PC-3 (cell line): ENCODE measurements at places on chromosomes 1 and 21.

DNA sequence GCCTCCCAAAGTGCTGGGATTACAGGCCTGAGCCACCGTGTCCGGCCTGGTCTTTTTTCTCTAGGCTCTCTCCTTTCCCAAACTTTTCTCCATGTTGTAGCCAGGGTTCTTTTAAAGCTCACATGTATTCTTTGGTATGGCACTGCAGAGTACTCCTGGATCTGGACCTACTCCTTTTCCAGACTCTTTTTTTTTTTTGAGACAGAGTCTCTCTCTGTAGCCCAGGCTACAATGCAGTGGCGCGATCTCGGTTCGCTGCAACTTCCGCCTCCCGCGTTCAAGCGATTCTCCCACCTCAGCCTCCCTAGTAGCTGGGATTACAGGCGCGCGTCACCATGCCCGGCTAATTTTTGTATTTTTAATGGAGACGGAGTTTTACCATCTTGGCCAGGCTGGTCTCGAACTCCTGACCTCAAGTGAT, 602 bp upstream of the MED18 start:
- no peak for DNase-seq

DNA sequence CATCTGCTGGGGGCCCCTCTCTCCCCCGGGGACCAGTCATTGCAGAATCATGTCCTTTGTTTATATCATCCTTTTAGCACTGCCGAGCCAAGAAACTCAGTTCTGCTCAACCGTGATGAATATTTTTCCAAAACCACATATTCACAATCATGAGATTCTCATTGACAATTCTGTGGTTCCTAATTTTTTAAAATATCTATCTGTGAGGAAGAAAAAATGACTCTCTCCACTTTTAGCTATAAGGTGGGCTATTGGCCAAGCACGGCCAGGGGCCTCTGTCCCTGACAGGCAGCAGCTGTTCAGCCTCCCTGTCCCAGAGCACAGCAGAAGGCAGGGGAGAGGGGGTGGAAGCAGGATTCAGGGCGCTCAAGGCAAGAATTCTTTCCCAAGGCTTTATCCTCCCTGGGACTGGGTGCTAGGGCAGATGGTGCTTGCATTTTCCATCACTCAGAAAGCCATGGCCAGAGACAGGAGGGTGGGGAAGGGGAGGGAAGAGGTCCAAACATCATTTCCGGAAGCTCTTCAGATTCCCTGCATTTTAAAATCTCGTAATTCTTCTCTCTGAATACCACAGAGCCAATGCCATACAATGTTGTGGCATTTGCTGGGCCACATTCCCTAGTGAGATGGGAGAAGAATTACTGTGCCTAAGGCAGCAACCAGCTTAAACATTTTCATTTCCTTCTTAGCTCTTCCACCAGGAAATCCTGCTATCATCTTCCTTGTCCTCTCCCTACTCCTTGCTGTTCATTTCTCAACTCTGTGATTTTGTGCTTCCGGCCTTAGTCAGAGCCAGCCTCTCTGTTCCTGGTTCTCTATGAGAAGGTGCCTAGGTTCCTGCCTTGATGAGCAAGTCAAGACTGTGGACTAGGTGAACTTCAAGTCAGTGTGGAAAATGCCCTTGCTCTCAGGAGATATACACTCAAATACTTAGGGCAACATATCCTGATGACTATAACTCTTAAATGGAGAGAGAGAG, 60.3 kb downstream of the KCNJ6 start:
- DNase-seq, result no peak

GRCh38 chr1:234851450-234852438, 241.8 kb upstream of the IRF2BP2 start:
- peak; percentile 50 for DNase-seq

DNA sequence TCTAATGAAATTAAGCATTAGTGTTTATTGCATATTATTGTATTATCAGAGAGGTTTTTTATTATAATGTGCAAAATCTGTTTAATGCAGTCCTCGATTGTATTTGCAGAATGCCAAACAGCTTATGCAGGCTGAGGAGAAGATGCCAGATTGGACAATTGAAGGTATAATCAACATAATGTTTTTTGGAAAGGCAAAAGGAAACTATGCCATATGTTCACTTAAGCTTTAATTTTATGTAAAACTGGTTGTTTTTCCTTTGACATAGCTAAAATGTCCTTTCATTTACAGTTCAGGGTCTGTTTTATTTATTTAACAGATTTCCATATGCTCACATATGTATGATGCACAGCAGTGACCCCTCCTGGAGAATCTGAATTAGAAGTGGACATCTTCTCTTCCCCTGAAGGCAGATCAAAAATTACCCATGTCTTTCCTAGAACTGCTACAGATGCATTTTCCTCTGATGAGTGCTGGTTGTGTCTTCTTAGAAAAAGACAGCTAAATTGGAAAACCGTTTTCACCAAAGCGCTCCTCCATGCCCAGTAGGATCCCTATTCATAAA, 143.5 kb upstream of the USH2A start:
- peak; percentile 82 for DNase-seq

DNA sequence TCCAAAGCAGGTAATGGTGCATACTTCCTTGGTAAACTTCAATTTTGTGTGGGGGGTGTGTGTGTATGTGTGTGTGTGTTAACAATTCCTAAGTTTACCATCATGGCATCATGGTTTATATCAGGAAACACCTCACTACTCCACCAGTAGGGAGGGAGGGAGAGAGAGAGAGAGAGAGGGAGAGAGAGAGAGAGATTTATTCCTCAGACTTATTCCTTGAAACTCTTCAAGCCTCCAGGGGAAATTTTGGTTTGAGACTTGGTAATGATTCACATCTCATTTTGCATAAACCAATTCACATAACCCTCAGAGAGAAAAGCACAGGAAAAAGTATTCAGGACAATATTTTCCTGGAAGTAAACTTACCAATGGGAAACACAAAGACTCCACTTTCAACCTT, 115.0 kb downstream of the TTLL7 start:
- peak; percentile 25 for DNase-seq

DNA sequence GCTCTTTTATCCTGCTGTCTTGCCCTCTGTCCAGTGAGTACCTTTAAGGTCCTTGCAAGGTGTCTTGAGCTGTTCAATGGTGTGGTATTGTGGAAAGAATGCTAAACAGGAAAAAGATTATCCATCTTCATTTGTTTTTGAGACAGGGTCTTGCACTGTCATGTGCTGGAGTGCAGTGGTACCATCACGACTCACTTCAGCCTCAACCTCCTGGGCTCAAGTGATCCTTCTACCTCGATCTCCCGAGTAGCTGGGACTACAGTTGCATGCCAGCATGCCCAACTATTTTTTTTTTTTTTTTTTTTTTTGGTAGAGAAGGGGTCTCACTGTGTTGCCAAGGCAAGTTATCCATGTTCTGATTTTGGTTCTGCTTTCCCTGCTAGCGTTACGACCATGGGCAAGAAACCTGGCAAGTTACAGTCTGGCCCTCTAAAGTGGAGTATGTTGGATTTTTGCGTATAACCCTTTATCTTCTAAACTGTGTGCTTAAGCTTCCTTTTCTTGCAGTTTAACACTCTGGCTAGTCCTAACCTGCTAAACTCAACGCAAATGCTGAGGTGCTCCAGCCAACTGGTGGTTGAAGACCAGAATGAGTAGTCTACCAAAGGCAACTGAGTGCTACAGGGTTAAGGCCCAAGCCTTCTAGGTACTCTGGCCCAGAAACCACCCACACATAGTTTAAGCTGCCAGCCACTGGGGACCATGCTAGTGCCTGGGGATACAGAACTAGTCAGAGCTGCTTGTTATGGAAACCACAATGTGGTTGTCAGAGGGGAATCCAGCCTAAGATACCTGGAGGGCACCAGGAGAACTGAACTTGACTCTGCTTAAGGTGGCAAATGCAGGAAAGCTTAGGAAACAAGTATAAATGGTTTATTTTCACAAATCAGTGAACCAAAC, 7.9 kb downstream of the RPL11 start:
- DNase-seq, result no peak

DNA sequence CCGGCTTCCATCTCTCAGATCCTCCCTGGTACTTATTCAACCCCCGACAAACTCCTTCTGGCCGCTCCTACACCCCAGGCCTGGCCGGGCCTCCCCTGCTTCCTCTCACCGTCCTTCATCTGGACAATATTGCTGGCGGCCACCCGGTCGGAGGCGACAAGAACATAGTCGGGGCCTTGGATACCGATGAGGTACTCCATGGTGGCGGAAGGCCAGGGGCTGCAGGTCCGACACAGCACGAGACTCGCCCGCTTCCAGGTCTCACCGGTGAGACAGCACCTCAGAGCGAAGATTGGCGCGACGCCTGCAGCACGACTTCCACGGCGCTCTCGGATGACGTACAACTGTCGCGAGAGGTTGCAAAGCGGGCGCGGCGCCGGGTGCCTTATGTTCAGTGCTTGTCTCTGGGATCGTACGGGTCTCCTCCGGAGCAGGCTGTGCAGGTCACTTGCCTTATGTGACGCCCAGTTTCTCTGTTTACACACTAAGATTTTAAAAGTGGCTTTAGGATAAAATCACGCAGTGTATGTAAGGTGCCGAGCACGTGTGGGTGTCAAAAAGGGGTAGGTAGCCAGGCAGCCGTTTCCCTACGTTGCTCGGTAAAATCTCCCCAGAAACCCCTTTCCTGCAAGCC, at the start of gene PSMB2:
PSMB2 (minus strand) TSS at position 294 of the 634 bp plus-strand sequence; CDS start at position 200, 94 bp downstream.
- DNase-seq, result peak; percentile 98

DNA sequence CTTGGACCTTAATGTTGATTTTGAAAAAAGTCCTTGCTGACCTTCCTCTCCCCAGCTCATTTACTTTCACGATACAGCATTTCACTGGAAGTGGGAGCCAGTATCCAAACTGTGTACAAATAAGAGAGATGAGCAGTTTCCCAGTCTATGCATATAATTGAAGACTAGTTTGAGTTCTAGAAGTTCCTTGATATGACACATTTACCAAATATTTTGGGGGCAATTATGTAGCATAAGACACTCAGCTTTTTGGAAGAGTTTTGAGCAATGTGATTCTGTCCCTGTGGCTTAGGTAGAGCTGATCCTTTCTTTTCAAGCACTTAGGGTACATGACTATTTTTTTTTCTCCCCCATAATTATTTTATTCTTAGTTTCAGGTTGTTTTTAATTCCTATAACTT, 26.4 kb downstream of the GIPC2 start:
- DNase-seq, result no peak

GRCh38 chr1:38361566-38361965, 315.0 kb upstream of the POU3F1 start:
- no peak for DNase-seq

- no peak for DNase-seq
These were observed 134.5 kb upstream of the MROH9 start for GRCh38 chr1:170800812-170801211.

DNA sequence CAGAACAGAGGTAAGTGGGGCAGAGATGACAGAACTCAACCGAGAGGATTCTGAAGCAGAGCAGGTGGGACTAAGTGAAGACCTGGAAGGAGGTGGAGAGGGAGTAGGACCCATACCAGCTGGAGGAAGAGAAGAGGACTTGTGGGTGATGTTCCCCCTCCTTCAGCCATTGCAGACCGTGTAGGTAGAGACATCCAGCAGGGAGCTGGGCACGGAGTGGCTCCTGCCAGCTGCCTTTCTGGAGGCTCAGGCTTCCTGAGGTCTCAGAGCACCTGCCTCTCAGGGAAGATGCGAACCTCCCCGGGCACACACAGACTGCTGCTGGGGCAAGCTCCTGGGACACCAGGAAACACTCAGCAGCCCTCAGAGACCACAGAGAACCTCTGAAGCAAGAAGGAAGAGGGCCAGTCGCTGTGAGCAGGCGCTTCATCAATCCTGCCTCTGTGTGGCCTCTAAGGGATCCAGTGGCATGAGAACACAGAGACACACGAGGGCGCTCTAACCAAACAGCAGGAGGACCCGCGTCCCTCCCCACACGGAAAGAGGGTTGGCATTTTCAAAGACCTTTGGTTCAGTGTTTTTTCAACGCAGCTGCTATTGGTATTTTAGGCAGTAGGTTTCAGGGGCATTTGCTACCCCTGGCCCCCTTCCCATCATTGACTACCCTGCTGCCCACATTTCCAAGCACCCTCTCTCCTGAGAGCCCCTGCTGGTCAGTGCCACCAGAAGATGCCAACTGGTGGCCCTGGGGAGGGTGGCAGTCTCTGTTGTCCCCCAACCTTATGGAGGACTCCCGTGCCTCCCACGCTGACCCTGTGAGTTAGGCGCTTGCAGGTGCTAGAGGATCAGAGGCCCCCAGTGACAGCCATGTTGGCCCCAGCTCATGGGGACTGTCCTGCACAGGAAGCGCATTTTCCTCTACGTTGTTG, 89.6 kb upstream of the EDN2 start:
- peak; percentile 85 for DNase-seq

GRCh38 chr1:81174811-81175476, 625.8 kb upstream of the ADGRL2 start:
- peak; percentile 98 for DNase-seq

DNA sequence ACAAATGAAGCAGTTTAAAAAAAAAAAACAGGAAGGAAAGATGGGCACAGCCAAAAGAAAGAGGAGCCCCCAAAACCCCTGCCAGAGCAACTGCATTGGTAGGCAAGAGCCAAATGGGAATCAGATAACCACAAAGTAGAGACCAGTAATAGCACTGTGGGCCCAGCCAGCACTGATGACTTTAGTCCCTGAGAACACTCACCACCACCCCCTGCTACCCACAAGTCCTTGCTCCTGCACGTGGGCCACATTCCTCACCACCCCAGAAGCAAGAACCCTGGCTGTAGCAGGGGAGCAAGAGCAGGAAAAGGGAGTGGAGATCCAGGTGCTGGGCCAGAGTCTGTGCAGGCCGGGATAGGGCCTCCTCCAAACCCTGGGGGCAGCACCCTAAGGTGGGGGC, 86.1 kb downstream of the RRAGC start:
- no peak for DNase-seq

DNA sequence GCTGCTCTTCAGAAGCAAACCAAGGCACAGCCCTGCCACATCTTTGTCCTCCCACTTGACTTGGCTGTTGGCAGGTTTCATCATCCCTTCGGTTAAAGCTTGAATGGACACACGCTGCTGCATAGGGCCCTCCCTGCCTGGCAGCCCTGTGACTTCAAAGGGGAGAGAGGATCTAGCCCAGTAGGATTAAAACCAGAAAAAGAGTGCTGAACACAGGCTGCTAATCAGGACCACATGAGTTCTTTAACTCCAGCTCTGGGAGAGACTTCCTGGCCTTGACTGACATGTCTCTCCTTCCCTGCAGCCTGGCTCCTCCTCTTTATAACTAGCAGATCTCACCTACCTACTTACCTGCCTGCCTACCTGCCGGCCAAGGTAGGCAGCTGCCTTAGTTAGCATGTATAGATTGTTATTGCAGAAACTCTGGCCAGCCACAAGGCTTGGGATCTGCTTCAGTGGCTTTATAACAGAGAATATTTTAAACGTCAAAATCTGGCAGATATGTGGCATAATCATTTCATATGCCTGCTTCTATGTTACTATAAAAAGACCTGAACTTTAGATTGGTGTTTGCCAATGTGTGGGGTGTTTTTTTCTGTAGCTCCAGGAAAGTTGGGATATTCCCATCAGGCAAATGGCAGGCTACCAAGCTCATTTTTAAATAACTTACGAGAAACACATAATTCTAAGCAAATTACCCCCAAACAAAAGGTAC, 49.4 kb downstream of the ERG start:
- DNase-seq, result no peak
